Left ventricle myocardium inferior (tissue), 1 donor: ENCODE measurements at places on chromosomes 12 and 14.
A peak's percentile ranks its signal among the peaks of the same experiment; 100 is the strongest.

- no peaks in the 10 kb centered on the region for H3K36me3 ChIP-seq
- peak; percentile 17 for DNase-seq
- H3K4me3 ChIP-seq: no peak overlapping the region
- H3K27ac ChIP-seq: peak overlapping the region; percentile 73
These were observed 78.9 kb downstream of the AKAP6 start for GRCh38 chr14:32408018-32408417.

DNA sequence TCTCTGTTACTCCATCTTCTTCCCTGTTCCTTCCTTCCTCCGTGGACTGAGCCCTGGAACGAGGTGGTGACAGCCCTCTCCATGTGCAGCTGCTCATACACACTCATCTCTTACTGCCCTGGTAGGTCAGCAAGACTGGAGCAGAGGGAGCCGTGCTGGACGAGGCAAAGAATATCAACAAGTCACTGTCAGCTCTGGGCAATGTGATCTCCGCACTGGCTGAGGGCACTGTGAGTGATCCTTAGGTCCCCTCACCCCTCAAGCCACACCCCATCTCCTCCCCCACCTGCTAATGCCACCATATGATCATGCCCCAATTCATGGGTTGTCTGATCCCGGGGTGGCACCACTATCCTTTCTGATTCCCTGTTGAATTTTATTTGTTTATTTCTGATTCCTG lies 19.0 kb downstream of the KIF5A start:
- no peak for DNase-seq
- no peak overlapping the region for H3K4me3 ChIP-seq
- no peak overlapping the region for H3K27ac ChIP-seq
- H3K4me1 ChIP-seq: no peaks in the 10 kb centered on the region
- no peaks in the 10 kb centered on the region for H3K36me3 ChIP-seq
- peaks cover 90% of the 10 kb centered on the region for H3K27me3 ChIP-seq

DNA sequence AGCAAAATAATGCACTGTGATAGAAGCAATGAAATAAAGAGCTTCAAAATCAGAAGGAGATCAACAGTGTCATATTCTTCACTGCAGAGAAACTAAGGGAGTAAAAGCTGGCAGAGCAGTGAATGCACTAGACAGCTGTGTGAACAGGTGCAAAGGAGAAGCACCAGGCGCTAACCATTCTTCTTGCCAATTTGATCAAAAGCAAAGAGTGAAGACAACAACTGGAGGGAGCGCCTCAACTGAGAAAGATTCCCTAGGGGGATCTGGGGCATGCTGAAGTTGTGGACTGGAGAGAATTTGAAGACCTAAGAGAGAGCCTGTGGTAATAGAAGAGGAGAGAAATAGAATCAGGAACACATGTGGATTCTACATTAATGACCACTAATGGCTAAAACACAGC lies 50.4 kb upstream of the OVCH1 start:
- no peaks in the 10 kb centered on the region for H3K36me3 ChIP-seq
- no peak for DNase-seq
- no peaks in the 10 kb centered on the region for H3K27me3 ChIP-seq
- no peak overlapping the region for H3K27ac ChIP-seq

DNA sequence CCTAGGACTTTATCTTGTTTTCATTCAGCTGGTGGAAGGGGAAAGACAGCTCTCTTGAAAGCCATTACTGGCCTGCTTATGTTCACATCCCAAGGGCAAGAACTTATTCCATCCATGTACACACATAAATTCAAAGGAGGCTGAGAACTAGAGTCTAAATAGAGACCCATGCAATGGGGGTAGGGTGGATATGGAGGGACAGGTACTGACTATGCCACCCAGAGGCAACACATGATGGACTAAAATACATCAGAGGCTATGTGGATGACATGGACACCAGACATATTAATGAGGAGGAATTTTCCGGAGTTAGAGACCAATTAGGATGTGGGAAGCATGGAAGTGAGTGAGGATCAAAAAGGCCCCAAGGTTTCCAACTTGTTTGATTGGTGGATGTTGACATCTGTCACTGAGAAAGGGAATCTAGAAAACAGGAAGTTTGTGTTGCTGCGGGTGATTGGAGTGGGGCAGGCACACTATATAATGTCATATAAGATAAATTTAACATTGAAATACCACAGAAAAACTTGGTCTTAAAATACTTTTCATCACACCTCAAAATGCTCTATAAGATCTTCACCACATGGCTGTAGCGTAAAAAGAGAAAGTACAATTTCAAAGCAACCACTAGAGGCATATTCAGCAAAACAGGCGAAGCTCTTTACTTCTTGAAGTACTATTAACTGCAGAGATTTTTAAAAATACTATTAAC lies 130.4 kb downstream of the GRIP1 start:
- H3K27ac ChIP-seq: no peak overlapping the region
- DNase-seq: no peak
- no peaks in the 10 kb centered on the region for H3K27me3 ChIP-seq
- no peaks in the 10 kb centered on the region for H3K36me3 ChIP-seq
- H3K4me3 ChIP-seq: no peak overlapping the region

- peak overlapping the region; percentile 98 for H3K4me3 ChIP-seq
- H3K27ac ChIP-seq: peak overlapping the region; percentile 85
- peaks cover 46% of the 10 kb centered on the region for H3K4me1 ChIP-seq
These were observed 707 bp downstream of the DHRS1 start for GRCh38 chr14:24298892-24299254.

DNA sequence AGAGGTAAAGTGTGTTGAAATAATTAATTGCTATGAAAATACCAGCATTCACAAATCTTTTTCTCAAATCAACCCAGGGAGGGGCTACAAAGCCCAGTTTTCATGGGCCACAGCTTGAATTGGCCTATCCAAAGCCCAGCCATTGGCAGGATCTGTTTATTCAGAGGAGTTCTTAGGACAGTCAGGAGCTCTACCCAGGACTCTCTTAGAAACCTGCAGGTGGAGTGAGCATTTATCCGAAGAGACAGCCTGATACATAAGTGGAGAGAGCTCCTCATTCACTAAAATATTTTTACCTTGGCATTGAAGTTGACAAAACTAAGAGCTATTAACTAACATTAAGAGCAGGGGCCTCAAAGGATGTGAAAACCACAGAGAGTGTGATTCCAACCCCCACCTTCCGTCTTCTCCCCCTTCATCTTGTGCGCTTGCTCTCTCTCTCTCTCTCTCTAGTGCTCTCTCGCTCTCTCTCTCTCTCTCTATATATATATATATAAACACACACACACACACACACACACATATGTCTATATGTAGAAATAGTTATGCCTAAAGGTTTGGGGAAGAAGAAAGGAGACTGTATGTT lies 315.5 kb downstream of the SNAPC1 start:
- no peak overlapping the region for H3K4me3 ChIP-seq
- H3K27me3 ChIP-seq: no peaks in the 10 kb centered on the region
- no peaks in the 10 kb centered on the region for H3K4me1 ChIP-seq
- no peak for DNase-seq
- no peak overlapping the region for H3K27ac ChIP-seq

DNA sequence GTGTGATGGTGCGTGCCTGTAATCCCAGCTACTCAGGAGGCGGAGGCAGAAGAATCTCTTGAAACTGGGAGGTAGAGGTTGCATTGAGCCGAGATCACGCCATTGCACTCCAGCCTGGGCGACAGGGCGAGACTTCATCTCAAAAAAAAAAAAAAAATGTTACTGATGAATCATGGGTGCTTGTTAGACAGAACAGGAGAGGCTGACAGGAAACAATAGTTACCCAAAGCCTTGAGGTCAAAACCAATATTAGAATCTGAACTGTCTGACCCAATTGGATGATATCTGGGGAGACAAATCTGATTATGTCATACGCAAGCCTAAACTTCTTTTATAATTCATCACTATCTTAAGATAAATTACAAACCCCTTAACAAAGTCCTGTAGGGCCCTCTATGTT lies 40.7 kb upstream of the KIF21A start:
- H3K4me1 ChIP-seq: no peaks in the 10 kb centered on the region
- no peak for DNase-seq

- no peak for DNase-seq
- no peak overlapping the region for H3K4me3 ChIP-seq
- no peaks in the 10 kb centered on the region for H3K27me3 ChIP-seq
- peak overlapping the region; percentile 92 for H3K27ac ChIP-seq
These were observed 43.9 kb downstream of the NINJ2 start for GRCh38 chr12:619346-619745.

GRCh38 chr14:81784084-81784483 lies 250.4 kb upstream of the SEL1L start:
- no peaks in the 10 kb centered on the region for H3K4me1 ChIP-seq
- H3K36me3 ChIP-seq: no peaks in the 10 kb centered on the region
- no peaks in the 10 kb centered on the region for H3K27me3 ChIP-seq
- DNase-seq: no peak
- H3K4me3 ChIP-seq: no peak overlapping the region

GRCh38 chr12:112705037-112705632 lies 86.4 kb upstream of the RPH3A start:
- H3K36me3 ChIP-seq: no peaks in the 10 kb centered on the region
- no peak for DNase-seq
- H3K4me3 ChIP-seq: no peak overlapping the region
- no peak overlapping the region for H3K27ac ChIP-seq

- H3K27me3 ChIP-seq: peaks cover 91% of the 10 kb centered on the region
- no peak overlapping the region for H3K27ac ChIP-seq
- no peaks in the 10 kb centered on the region for H3K36me3 ChIP-seq
- no peaks in the 10 kb centered on the region for H3K4me1 ChIP-seq
- H3K4me3 ChIP-seq: no peak overlapping the region
These were observed 59.3 kb upstream of the DIO3 start for GRCh38 chr14:101501858-101502615.

DNA sequence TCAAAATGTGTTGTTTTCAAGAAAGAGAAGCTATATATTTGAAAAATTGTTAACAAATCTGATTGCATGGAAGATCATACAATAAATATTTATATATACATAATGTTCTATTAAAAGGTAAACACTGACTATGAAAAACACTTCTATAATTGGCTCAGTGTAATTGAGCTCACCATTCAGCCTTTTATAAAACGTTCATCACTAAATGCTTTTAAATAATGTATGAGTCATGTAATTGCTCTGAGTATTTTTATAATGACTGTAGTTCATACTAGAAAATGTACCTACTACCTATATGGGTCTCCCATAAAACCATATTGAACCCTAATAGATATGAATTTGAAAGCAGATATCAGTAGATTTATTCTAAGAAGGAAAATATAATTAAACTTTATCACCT lies 240.4 kb upstream of the MGAT4C start:
- no peak overlapping the region for H3K27ac ChIP-seq
- H3K27me3 ChIP-seq: no peaks in the 10 kb centered on the region
- no peaks in the 10 kb centered on the region for H3K4me1 ChIP-seq
- no peaks in the 10 kb centered on the region for H3K36me3 ChIP-seq
- H3K4me3 ChIP-seq: no peak overlapping the region
- no peak for DNase-seq

- peaks cover 22% of the 10 kb centered on the region for H3K36me3 ChIP-seq
- peaks cover 30% of the 10 kb centered on the region for H3K4me1 ChIP-seq
- DNase-seq: no peak
- H3K27me3 ChIP-seq: peaks cover 8% of the 10 kb centered on the region
- H3K27ac ChIP-seq: peak overlapping the region; percentile 92
- H3K4me3 ChIP-seq: peak overlapping the region; percentile 97
These were observed 874 bp upstream of the YARS2 start for GRCh38 chr12:32756476-32757066.

DNA sequence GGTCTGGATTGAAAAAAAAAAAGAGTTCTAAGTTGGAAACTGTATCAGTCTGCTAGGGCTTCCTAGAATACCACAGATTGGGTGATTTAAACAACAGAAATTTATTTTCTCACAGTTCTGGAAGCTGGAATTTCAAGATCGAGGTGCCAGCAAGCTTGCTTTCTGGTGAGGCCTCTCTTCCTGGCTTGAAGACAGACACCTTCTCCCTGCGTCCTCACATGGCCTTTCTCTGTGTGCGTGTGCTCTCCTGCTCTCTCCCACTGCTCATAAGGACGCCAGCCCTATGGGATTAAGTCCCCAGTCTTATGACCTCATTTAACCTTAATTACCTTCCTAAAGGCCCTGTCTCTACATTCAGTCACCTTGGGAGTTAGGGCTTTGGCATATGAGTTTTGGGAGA lies 215.5 kb downstream of the PIK3C2G start:
- no peak for DNase-seq
- no peaks in the 10 kb centered on the region for H3K36me3 ChIP-seq
- H3K4me3 ChIP-seq: no peak overlapping the region

GRCh38 chr14:71566276-71566675 lies 366.0 kb upstream of the RGS6 start:
- H3K27ac ChIP-seq: no peak overlapping the region
- H3K4me3 ChIP-seq: no peak overlapping the region
- DNase-seq: no peak
- no peaks in the 10 kb centered on the region for H3K27me3 ChIP-seq

DNA sequence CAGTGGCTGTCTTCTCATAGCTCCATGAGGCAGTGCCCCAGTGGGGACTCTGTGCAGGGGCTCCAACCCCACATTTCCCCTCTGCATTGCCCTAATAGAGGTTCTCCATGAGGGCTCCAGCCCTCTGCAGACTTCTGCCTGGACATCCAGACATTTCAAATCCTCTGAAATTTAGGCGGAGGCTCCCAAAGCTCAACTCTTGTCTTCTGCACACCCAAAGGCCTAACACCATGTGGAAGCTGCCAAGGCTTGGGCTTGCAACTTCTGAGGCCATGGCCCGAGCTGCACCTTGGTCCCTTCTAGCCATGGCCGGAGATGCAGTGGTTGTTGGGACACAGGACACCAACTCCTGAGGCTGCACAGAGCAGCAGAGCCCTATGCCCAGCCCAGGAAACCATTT lies 20.5 kb upstream of the PPP2R5C start:
- H3K36me3 ChIP-seq: no peaks in the 10 kb centered on the region
- DNase-seq: no peak
- H3K4me3 ChIP-seq: no peak overlapping the region
- peaks cover 17% of the 10 kb centered on the region for H3K27me3 ChIP-seq
- no peaks in the 10 kb centered on the region for H3K4me1 ChIP-seq

- H3K4me1 ChIP-seq: peaks cover 39% of the 10 kb centered on the region
- H3K27me3 ChIP-seq: no peaks in the 10 kb centered on the region
- no peaks in the 10 kb centered on the region for H3K36me3 ChIP-seq
- peak overlapping the region; percentile 45 for H3K27ac ChIP-seq
These were observed 18.7 kb downstream of the ZBTB39 start for GRCh38 chr12:56987551-56988053.
